Sigmoid colon (tissue), 7 donors: ENCODE measurements at places on chromosomes 4 and X. TPM values are rescaled to one million over a fixed set of nuclear protein-coding genes. Genes with fewer than 3 reads are reported as not detected.

DNA sequence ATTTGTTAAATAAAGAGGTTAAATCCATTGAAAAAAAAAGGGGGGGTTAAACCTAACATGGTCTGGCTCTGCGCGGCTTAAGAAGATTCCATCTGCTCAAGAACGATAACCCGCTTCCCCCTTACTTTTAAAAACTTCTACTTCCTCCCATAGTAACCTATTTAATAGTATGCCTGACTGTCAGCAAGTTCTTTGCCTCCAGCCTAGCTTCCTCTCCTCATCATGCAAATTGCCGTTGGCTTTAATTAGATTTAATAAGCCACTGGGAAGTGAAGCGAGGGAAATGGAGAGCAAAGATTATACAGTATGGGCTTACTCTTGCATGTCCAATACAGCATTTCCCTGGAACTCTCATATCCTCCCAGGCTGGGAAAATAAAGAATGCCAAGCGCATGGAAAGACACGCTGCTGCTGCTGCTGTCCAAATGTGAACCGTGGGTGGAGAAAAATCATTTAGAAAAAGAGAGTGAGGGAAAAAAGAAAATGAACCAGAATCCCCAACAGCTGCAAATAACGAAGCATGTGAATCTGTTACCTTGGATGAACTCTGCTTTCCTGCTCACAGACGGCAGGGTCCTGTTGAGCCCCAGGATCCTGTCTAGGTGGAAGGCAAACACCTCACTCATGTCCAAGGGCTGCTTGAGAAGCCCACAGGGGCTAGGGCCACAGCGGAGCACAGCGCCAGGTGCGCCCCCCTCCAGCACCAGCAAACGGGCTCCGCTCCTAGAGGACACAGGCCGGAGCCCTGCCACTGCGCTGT is 2.7 kb downstream of the GASK1B start:
- DNase-seq: no peak

- peak; percentile 81 for DNase-seq
Observed at GRCh38 chrX:131288738-131289511, at the start of gene IGSF1. Gene IGSF1, minus strand, starts transcription at chrX:131289306. Its CDS starts 2,632 bp downstream, at chrX:131286674.

Gene SEC24D
- 38.5 TPM for total RNA-seq

GRCh38 chrX:129108936-129109335 is 414.4 kb downstream of the SMARCA1 start:
- no peak for DNase-seq
